ENCODE measurements at places on chromosomes 4 and X.

GRCh38 chr4:21641696-21642095 is 306.9 kb downstream of the KCNIP4 start:
- no peak for DNase-seq

DNA sequence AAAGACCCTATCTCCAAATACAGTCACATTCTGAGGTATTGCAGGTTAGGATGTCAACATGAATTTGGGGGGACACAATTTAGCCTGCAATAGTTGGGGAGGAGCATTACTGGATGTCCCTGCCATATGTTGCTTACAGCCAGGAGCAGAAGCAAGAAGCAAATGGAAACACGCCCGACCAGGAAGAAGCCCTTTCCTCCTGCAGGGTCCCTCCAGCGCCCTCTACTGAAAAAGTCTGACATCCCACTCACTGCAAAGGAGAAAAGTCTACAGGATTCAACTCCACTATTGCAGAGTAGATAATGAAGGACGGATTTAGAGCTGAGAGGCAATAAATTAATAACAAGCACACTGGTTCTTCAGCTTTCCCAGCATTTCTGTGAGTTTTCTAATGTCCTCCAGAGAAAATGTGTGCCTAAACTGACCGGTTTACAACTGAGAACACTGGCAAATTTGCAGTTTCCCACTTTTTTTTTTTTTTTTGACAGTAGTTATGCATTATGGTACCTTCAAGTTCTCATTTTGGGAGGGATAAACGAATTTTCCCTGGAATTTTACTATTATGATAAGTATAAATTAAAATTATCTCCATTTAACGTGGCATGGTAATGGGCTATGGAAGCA is 31.7 kb downstream of the COQ2 start:
- DNase-seq, result peak; percentile 29

GRCh38 chrX:97366237-97366636 is 482.5 kb downstream of the RPA4 start:
- DNase-seq, result no peak

GRCh38 chr4:105272002-105272401 is 125.3 kb downstream of the TET2 start:
- DNase-seq, result no peak

DNA sequence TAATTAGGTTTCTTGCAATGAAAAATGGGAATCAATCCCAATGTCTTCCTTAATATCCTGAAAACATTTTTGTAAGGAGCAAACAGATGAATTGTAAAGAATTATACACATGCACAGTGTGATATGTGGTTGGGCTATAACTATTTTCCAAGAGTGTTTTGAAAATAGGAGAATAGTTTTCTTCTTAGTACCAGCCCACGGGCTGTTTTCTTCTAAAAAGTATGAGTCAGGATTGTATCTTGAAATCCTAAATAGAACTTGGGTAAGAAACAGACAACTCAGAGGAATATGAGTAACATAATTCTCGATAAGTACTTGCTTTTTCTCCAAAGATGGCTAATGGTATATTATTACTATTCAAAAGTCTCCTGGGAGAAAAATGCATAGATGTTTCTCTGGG is 136.7 kb downstream of the MAGEC2 start:
- no peak for DNase-seq

GRCh38 chr4:189765736-189766135 is 174.9 kb upstream of the FRG1 start:
- no peak for DNase-seq

GRCh38 chrX:9312922-9313867 is 151.7 kb upstream of the TBL1X start:
- DNase-seq, result peak; percentile 16

DNA sequence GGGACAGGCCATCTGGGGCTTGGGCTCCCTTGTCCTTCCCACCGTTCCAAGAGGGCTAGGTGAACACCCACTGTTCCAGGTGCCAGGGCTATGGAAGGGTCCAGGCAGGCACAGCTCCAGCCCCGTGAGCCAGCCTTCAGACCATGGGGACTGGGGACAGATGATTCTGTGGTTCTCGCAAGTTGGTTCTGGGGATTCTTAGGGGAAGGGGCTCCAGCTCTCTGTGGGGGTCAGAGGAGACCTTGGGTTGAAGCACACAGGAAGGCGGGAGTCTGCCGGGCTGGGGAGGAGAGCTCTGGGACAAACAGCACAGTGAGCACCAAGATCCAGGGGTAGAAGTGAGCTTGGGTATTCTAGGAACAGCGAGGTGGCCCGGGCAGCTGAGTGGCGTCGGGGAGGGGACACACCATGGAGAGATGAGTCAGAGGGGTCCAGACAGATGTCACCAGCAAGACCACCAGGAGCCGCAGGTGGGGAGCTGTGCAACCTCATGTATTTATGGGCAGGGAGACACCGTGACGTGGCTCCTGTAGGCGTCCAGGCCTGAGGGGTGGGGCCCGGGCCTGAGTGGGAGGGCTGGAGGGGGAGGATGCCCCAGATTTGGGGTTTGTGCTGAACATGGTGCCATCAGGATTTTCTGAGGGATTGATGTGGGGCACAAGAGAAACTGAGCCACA is 48.8 kb upstream of the HMX1 start:
- DNase-seq, result no peak

- no peak for DNase-seq
Observed at GRCh38 chrX:154329294-154329693, 33.7 kb downstream of the TKTL1 start.

GRCh38 chrX:153317306-153317705 is 4.3 kb downstream of the PNMA6F start:
- no peak for DNase-seq

GRCh38 chr4:182265881-182266280 is 22.7 kb downstream of the TENM3 start:
- DNase-seq, result no peak

DNA sequence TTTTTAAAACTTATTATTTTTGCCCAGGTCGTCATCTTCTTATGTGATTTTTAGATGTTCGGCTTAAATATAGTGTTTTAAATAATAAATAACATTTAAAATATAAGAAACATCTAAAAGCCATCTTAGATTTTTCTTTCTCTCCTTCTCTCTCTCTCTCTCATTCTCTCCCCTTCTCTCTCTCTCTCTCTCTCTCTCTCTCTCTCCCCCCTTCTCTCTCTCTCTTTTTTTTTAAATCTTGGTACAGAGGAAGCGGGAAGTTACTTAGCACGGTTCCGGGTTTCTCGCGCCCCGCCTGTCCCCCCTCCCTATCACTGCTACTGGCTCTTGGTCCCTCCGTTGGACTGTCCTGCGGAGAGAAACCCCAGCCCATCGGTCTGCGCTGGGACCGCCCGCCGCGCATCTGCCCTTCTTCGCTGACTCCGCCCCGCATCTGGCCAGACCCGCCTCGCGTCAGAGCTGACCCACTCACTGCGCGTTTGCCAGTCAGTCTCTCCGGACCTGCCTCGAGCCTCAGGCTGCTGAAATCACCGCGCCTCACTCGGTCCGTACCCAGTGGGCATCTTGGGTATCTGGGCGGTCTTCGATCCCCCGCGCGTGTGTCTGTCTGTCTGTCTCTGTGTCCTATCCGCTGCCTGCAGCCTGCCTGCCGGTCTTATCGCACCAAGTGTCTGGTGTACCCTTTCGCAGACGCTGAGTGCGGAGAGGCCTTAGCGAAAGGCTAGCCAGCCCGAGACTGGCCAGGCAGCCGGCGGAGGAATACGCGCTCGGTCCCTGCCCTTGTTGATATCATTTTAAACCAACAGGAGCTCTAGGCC is at the start of gene PABPC5:
PABPC5 (plus strand) TSS at position 489 of the 818 bp plus-strand sequence. CDS start 739 bp downstream, outside the sequence.
- no peak for DNase-seq

DNA sequence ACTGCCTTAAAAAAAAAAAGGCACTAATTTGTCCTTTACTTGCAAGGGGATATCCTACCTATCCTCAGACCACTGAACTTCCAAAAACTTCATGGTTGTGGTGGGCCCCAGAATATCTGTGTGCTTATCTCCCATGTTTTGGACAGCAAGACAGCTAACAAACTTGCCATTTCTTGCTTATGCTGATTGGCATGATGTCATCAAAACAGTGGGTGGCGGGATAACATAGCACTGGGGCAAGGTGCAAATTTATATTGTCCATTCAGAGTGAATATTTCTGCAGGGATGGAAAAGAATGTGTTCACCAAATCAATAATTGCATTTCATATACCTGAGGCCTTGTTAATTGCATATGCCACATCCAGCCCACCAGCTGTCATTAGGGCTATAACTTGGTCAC is 23.5 kb downstream of the HAUS3 start:
- no peak for DNase-seq

DNA sequence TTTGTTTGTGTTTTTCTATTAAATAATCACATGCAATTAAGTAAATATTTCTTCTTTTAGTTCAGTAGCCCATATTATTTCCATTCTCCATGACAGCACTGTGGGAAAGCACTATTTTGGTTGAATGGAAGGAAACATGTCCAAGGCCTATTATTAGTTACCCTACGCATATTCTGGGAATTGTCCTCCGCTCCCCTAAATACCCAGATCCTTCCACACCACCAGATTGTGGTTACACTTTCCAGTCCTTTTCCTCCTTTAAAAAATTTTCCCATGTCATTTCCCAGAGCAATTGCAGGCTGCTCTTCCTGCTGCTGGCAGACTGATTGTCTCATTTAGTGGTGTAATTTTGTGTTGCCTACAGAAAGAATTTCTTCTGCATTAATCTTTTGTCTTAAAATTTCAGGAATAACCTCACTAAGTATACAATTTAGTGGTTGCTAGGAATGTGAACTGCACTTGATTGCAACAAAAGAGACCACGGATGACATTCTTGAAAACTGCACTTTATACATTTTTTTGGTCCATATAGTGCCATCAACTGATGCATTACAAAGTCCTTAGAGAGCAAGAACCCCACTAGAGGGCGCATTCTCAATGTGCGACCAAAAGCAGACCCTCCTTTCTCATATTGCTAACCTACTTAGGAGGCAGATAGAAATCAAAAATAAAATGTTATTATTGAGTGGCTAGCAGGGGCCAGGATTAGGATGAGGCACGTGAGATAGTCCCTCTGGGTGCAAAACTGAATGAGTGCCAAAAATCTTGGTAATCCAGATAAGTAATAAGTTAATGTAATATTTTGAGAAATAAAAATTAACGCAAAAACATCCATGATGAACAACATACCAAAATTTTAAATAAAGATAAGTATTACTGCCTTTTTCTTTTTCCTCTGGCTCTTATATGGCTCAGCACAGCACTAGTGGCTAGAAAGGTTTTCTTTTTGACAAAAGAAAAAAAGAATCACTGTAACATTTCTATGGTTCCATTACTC is 98.8 kb upstream of the IQCM start:
- peak; percentile 2 for DNase-seq

- DNase-seq, result peak; percentile 23
Observed at GRCh38 chr4:152100379-152101201, 339.8 kb upstream of the GATB start.

- no peak for DNase-seq
Observed at GRCh38 chr4:169279108-169279507, 8.4 kb upstream of the SH3RF1 start.

- DNase-seq, result no peak
Observed at GRCh38 chr4:82968972-82969371, 41.7 kb downstream of the LIN54 start.

DNA sequence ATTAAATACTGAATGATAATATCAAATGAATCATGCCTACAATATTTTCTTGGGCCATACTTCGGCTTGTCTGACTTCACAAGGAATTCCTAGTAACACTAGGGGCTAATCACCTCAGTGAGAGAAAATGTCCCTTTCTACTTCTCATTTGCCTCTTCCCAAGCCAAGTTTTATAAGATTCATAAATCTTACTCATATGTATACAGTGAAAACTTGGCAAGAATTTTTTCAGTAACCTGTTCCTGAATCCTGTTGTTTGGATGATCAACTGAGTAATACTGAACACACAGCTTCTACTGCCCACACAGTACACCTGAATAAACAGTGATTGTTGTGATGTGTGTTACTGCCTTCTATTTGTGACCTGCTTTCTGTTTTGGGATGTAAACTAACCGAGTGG is 16.5 kb downstream of the TMPRSS11E start:
- DNase-seq, result no peak

DNA sequence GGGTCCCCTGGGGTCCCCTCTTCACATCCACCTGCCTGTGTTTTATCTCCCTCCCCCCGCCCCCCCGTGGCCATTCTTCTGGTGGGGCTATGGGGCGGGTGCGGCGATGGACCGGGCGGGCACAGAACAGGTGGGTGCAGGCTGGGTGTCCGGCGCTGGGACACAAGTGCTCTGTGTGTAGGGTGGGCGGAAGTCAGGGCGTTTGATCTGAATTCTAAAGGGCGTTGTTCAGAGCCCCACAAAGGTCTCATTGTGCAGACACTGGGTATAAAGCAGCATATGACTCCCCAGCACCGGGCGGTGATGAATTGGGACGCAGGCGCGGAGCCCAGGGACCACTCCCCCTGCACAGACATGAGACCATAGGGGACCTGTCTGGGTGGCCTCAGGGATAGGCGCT is at the start of gene GJB1:
GJB1 (plus strand) TSS at position 296 of the 400 bp plus-strand sequence. CDS start 484 bp downstream, outside the sequence.
- no peak for DNase-seq

GRCh38 chr4:98615991-98616390 is 42.4 kb downstream of the TSPAN5 start:
- DNase-seq, result no peak

DNA sequence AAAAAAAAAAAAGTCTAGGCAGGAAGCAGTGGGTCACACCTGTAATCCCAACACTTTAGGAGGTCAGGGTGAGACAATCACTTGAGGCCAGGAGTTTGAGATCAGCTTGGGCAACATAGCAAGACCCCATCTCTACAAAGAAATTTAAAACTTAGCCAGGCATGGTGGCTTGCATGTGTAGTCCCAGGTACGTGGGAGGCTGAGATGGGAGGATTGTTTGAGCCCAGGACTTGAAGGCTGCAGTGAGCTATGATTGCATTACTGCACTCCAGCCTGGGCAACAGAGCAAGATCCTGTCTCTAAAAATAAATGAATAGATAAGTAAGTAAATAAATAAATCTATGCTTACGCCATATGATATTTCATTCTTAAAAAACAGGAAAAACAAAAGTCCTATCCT is 65.3 kb downstream of the DHRSX start:
- no peak for DNase-seq

DNA sequence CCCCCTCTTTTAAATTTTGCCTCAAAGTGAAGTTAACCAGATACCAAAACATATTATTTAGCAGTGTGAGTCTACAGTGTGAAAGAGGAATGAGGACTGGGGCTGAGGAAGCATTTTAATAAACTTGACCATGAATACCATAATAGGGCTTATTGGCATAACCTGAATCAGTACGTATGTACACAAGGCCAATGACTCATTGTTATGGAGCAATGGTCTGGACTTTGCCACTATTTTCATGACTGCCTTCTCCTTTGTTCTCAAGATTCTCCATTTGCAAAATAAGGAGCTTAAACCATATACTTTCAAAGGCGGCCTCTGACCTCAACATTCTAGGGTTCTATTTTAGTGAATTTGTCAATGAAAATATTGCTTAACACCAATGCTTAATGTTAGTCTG is 102.8 kb upstream of the OR13H1 start:
- DNase-seq, result no peak

DNA sequence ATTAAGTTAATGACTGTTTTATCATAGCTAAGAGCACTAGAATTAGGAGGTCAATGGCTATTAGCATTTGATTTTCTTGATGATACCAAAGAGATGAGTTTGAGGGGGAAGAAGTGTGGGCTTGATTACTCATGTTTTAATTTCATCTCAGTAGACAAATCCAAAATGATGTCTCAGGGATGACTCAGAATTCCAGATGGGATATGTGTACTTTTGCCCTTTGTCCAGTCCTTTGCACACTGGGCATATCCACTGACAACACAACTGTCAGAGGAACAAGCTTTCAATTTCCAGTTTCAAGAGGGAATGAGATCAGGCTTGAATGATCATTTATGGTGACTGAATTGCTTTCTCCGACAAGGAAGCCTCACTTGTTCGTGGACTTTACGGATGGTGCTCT is 325.3 kb upstream of the FTHL17 start:
- no peak for DNase-seq

- no peak for DNase-seq
Observed at GRCh38 chr4:113157086-113157857, 107.8 kb downstream of the ANK2 start.

GRCh38 chrX:3159995-3160720 is 118.9 kb downstream of the ARSF start:
- no peak for DNase-seq

Data from GM12892 (cell line).